Natural killer cell (primary cell): ENCODE measurements at places on chromosomes 12 and 14. TPM values are rescaled to one million over a fixed set of nuclear protein-coding genes. Genes with fewer than 3 reads are reported as not detected.

GRCh38 chr12:68665016-68665569, 21.7 kb upstream of the NUP107 start:
- H3K27me3 ChIP-seq = no peaks in the 10 kb centered on the region
- DNase-seq = no peak
- no peak overlapping the region for H3K27ac ChIP-seq

DNA sequence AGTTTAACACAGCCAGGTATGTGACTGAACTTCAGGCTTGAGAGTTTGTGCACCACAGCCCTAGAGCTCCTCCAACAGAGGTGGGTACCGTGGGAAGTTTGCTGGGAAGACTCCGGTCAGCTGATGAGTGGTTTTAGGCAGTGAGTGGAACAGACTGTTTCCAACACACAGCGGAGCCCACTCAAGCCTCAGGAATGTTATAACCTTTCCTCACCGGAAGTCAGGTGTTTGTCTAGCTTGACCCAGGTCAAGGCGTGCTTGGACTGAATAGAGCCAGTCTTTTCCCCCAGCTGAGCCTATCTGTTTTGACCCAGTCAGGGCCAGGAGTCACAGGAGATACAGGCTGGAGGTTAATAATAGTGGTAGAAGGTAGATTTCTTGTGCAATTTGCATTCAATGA, 138.4 kb upstream of the PARP11 start:
- H3K4me3 ChIP-seq = no peak overlapping the region
- H3K4me1 ChIP-seq = no peaks in the 10 kb centered on the region
- H3K36me3 ChIP-seq = no peaks in the 10 kb centered on the region
- DNase-seq = no peak
- no peak overlapping the region for H3K27ac ChIP-seq

DNA sequence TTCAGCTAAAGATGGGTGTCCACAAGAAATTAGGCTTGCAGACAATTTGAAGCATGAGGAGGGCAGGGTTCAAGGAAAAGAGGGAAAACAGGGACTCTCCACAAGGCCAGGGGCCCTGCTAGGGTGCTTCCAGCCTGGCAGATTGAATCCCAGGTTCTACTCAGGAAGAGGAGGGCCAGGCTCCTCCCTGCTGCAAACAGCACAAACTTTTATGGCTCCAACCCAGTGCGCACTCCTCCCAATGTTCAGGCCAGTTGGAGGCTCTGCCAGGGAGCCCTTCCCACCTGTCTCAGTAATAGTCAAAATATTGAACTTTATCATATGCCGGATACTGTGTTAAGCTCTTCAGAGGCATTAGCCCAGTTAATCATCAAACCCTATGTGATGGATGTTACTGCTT, 244.4 kb downstream of the SYT1 start:
- no peaks in the 10 kb centered on the region for H3K27me3 ChIP-seq
- no peaks in the 10 kb centered on the region for H3K36me3 ChIP-seq
- no peak for DNase-seq
- H3K4me3 ChIP-seq = no peak overlapping the region
- H3K4me1 ChIP-seq = no peaks in the 10 kb centered on the region

RITA1 gene
- 7.7 TPM for total RNA-seq

DNA sequence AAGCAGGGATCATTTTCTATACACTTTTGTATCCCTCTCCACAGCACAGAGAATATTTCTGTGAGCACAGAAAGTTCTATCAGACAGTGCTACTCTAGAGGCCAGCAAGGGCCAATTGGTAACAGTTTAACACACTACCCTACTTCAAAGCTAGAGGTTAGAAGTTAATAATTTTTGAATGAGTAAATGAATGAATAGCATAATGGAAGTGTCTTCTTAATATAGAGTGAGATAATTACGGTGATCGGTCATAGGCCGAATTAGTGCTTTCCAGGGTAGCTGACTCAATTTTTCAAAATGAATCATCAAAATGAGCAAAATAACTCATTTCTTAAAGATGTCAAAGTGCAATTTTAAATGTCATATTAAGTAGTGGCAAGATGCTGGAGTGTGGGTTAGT, 67.0 kb upstream of the CCDC198 start:
- no peak for DNase-seq
- H3K4me3 ChIP-seq = no peak overlapping the region
- no peaks in the 10 kb centered on the region for H3K4me1 ChIP-seq
- H3K27ac ChIP-seq = no peak overlapping the region
- H3K27me3 ChIP-seq = no peaks in the 10 kb centered on the region

DNA sequence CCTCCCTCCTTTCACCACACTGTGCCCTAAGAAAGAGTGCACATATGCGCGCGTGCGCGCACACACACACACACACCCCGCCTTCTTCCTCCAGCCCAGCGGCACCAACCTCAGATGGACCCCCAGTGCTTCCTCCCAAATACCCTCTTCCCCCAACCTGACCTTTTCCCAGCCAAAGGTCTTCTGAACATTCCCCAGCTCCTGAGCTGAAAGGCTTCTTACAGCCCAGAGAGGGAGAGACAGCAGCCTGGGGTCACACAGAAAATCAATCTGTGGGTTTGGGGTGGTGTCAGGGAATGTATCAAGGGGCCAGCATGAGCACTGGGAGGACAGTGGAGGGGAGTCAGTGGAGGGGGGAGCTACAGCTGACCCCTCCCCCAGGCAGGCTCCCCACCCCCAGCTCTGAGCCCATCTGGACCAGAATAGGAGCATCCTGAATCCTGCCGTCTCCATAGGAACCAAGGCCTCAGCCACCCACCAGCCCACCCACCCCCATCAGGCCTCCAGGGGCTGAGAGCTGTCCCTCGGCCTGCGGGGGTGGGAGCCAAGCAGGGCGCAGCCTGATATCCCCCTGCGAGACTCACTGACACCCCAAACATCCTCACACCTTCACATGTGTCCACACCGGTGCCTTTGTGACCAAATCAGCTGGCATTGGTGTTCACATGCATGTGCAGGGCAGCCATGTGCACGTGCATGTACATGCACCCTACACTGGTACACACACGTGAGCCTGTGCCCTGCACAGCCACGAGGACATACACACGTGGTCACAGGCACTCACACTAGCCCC, 5.7 kb downstream of the RASAL1 start:
- no peaks in the 10 kb centered on the region for H3K36me3 ChIP-seq
- no peak overlapping the region for H3K27ac ChIP-seq
- peaks cover 4% of the 10 kb centered on the region for H3K4me1 ChIP-seq
- no peak for DNase-seq

GRCh38 chr12:85523197-85523596, 243.2 kb downstream of the ALX1 start:
- no peaks in the 10 kb centered on the region for H3K27me3 ChIP-seq
- peaks cover 4% of the 10 kb centered on the region for H3K4me1 ChIP-seq
- no peak overlapping the region for H3K4me3 ChIP-seq
- DNase-seq = no peak

KRT79 gene
- total RNA-seq = not detected

DNA sequence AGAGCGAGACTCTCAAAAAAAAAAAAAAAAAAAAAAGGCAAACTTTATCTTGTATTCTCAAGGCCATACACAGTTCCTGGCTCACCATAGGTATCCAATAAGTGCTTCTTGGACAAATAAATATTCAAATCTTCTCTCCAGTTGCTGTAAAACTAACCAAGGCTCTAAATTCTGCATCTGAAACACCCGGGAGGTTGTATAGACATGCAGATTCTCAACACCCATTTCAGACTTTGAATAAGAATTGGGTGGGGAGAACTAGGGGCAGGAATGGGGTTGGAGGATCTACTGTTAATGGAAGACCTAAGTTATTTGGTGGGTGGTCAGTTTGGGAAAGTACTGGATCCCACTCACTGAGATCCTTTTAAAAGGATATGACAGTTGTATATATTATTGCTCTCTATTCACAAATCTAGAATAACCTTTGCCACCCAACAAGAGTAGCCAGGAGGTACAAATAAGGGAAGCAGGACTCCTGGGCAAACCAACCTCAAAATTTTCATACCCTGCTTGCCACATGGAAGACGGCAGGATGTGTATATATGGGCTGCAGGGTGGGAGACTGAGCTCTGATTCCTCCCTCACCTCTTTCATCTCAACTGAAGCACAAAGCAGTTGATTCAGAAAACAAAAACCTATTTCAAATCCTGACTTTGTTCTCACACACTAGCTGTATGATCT, 879 bp downstream of the GDF3 start:
- DNase-seq = no peak
- H3K4me1 ChIP-seq = peaks cover 3% of the 10 kb centered on the region
- peaks cover 3% of the 10 kb centered on the region for H3K27me3 ChIP-seq
- no peaks in the 10 kb centered on the region for H3K36me3 ChIP-seq
- no peak overlapping the region for H3K4me3 ChIP-seq

DNA sequence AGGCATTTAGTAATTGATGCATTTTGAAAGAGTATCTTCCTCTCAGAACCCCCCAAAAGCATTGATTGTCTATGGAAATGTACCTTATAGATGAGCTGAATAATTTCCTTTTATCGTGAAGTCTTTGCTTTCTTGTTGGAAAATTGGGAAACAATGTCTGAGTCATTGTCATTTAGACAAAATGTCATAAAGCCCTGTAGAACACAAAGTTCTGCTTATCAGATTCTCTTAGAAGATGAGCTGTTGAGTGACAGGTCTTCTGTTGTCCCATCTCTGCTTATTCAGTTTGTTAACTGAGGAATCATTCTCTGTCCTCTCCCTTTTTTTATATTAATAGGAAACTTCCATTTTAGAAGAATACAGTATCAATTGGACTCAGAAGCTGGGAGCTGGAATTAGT, 22.9 kb downstream of the MAPKAPK5 start:
- H3K36me3 ChIP-seq = peaks cover 34% of the 10 kb centered on the region
- DNase-seq = no peak
- H3K4me3 ChIP-seq = no peak overlapping the region
- no peaks in the 10 kb centered on the region for H3K27me3 ChIP-seq

DNA sequence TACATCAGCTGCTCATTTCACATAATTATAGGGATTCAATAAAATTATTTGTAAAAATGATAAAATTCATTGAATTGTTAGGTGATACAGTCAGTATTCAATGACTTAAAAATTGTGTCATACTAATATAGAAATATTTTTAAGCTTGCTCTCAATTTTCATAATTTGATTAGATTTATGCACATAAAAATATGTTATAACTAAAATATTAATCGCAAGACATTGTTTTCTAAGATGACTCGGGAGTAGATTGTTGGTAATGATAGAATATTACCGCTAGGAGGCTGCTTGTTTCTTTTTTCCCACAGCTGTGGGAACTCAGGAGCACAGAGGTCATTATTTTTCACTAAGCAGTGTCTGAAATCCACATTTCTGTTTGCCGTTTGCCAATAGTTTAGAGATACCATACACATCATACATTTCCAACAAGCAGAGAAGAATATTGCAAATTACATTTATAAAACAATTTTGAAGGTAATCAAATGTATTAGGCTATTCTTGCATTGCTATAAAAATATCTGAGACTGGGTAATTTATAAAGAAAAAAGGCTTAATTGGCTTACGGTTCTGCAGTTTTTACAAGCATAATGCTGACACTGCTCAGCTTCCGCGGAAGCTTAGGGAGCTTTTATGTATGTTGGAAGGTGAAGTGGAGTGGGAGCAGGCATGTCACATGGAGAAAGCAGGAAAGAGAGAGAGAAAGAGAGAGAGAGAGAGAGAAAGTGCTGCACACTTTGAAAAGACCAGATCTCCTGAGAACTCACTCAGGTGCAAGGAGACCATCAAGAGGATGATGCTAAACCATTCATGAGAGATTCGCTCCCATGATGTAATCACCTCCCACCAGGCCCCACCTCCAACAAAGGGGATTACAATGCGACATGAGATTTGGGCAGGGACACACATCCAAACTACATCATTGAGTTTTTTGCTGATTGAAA, 9.2 kb downstream of the CD69 start:
- peaks cover 16% of the 10 kb centered on the region for H3K4me1 ChIP-seq
- H3K27me3 ChIP-seq = no peaks in the 10 kb centered on the region
- H3K27ac ChIP-seq = peak overlapping the region; percentile 18
- H3K4me3 ChIP-seq = no peak overlapping the region
- peak; percentile 72 for DNase-seq

DNA sequence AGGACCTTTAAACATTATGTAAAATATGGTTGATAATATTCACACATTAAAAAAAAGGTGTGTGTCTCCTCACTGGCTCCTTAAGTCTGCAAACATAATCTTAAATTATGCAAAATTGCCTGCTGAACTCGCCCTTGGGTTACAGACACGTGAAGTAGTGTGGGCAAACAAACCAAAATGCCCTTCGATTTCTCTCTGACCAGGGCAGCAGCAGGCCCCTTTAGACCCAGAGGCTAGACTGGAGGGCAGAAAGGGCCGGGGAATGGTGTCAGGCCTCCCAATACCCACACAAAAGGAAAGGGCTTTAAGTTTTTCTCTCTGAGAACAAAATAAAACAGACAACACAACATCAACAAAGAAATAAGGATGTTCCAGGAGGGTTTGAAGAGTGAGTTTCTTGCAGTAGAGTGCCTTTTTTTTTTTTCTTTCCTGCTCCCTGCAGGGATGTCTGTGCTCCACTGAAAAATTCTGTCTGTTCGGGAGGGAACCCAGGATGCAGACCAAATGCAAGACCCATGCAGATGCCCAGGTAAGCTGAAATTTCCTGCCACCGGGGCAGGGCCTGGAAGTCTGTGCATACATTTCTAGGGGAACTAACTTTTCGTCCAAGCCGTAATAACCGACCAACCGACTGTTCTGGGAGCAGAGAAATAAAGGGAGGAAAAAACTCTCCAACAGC, 1.7 kb downstream of the TBX3 start:
- peaks cover 64% of the 10 kb centered on the region for H3K27me3 ChIP-seq
- H3K27ac ChIP-seq = no peak overlapping the region
- H3K4me1 ChIP-seq = peaks cover 26% of the 10 kb centered on the region
- no peak overlapping the region for H3K4me3 ChIP-seq

DNA sequence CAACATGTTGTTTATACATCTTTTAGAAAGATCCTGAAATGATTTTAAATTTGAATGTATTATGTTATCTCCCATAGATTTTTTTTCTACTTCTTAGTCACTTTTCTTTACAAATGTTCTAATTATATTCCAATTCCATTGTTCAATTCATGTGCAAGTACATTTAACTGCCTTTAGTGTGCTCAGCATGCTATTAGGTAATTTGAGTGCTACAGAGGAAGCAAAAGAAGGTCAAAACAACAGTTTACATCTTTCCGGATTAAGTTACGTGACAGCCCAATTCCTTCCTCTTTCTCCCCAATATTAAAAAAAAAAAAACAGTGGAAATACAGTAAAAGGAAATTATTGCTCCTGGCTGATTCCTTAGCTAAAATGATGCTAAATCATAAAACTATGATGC, 98.3 kb downstream of the RTN1 start:
- no peaks in the 10 kb centered on the region for H3K36me3 ChIP-seq
- no peak overlapping the region for H3K27ac ChIP-seq
- no peak overlapping the region for H3K4me3 ChIP-seq
- H3K4me1 ChIP-seq = no peaks in the 10 kb centered on the region
- DNase-seq = no peak
- H3K27me3 ChIP-seq = no peaks in the 10 kb centered on the region
